Naive thymus-derived CD8-positive, alpha-beta T cell (primary cell): ENCODE measurements at places on chromosomes 7 and 10. TPM values are rescaled to one million over a fixed set of nuclear protein-coding genes. Genes with fewer than 3 reads are reported as not detected.

DNA sequence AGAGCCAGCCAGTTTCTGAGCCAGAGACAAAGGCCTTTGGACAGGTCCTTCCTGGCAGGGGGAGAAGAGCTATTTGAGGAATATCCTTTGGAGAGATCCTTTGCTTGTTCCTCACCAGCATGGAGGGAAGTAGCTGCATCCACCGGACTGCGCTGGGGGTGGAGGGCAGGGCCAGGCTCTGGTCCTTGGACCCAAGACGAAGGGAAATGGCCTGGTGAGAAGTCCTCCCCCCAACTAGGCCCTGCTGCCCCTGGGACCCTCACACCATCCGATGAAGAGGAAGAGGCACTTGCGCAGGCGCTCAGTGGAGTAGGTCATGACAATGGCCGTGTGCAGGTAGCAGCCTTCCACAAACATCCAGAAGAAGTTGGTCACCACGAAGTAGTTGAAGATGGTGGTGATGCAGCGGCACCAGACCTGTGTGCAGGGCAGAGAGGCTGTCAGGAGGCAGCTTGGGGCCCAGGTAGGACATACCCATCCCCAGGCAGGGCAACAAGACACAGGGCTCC, 19.8 kb downstream of the CRHR2 start:
- no peaks in the 10 kb centered on the region for H3K36me3 ChIP-seq
- H3K4me3 ChIP-seq: no peak overlapping the region
- no peaks in the 10 kb centered on the region for H3K4me1 ChIP-seq
- DNase-seq: no peak
- no peak overlapping the region for H3K27ac ChIP-seq
- no peaks in the 10 kb centered on the region for H3K27me3 ChIP-seq

DNA sequence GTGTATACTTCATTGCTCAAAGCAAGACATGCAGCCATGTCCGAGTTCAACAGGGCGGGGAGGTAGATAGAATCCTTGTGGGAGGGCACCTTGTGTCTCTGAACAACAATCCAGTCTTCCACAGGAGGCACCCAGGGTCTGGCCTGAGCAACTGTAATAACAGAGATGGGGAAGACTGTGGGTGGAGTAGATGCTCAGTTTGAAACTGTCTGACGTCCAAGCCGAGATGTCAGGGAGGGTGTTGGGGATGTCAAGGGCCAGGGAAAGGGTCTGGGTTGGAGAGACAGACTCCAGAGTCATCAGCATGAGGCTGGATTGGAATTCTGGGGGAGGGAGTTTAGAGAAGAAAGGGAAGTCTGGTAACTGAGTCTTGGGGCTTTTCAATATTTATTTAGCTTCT, 88.0 kb downstream of the FANK1 start:
- no peak overlapping the region for H3K4me3 ChIP-seq
- no peaks in the 10 kb centered on the region for H3K4me1 ChIP-seq
- H3K27me3 ChIP-seq: peaks cover 4% of the 10 kb centered on the region
- H3K27ac ChIP-seq: no peak overlapping the region
- no peak for DNase-seq
- no peaks in the 10 kb centered on the region for H3K36me3 ChIP-seq

DNA sequence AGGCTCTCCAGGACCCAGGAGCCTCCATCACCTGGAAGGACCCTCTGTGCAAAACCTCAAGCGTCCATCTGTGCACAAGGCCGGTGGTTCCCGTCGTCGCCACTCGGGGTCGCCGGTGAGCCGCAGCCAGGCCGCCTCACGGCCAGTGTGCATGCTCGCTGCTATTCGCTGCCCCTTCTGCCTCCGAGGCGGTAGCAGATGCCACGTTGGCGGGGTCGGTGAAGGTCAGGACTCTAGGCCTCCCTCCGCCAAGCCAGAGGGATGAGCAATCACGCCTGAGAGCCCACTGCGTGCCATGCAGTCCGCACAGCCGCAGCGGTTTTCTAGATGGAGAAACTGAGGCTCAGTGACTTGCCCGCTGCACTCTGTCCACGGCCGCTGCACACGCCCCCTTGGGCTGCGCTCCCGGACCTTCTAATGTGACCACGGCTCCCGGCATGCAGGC, 5.7 kb downstream of the UPK3B start:
- DNase-seq: no peak
- no peak overlapping the region for H3K4me3 ChIP-seq
- H3K27ac ChIP-seq: no peak overlapping the region
- no peaks in the 10 kb centered on the region for H3K4me1 ChIP-seq
- no peaks in the 10 kb centered on the region for H3K36me3 ChIP-seq

DNA sequence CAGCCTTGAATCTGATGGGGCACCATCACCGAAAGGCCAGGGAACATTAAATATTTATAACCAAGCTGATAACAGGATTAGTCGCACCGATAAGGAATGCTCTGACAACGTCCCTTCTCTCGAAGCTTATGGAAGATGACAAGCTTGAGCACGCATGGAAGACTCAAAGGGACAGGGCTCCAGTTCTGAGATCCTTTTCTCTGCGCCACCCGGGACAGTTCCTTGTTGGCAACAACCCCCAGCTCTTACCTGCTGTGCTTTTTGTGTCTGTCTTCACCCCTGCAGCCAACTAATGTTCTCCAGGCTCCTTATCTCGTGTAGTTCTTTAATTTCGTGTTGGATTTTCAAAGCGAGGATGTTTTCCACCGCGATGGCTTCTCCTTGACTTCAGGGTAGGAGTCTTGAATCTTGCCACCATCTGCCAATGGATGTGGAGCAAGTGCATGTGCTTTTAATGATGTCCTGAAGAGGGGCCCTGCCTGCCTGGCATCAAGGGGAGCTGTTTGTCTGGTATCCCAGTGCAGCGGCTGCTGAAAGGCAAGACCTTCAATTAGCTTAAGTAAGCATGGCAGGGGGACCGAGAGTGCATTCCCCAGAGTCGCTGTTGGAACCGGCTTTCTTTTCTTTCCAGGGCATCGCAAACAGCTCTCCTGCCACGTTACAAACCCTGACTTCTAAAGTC, 354 bp upstream of the FERD3L start:
- H3K27me3 ChIP-seq: peaks cover 55% of the 10 kb centered on the region
- H3K4me1 ChIP-seq: no peaks in the 10 kb centered on the region
- H3K36me3 ChIP-seq: no peaks in the 10 kb centered on the region
- DNase-seq: no peak
- H3K27ac ChIP-seq: no peak overlapping the region

DNA sequence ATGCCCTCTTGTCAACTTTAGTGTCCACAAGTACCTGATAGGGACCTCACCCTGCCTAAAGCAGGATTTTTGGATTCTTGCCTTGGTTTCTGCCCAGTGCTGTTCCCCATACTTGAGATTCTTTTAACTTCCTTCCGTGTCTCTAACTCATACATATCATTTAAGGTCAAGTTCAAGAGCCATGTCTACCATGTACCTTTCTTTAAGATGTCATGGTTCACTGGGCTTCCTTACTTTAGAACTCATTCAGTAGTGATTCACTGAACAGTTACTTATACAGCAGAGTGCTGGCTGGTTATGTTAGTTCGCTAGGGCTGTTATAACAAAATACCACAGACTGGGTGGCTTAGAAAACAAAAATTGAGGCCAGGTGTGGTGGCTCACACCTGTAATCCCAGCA, 5.0 kb upstream of the CFAP58 start:
- no peak for DNase-seq
- H3K36me3 ChIP-seq: no peaks in the 10 kb centered on the region
- H3K4me1 ChIP-seq: peaks cover 23% of the 10 kb centered on the region
- no peak overlapping the region for H3K27ac ChIP-seq
- no peaks in the 10 kb centered on the region for H3K27me3 ChIP-seq

- DNase-seq: no peak
- no peak overlapping the region for H3K27ac ChIP-seq
- peaks cover 40% of the 10 kb centered on the region for H3K36me3 ChIP-seq
- H3K4me3 ChIP-seq: no peak overlapping the region
- H3K27me3 ChIP-seq: no peaks in the 10 kb centered on the region
Observed at GRCh38 chr10:119351189-119351588, 143.8 kb downstream of the GRK5 start.

DNA sequence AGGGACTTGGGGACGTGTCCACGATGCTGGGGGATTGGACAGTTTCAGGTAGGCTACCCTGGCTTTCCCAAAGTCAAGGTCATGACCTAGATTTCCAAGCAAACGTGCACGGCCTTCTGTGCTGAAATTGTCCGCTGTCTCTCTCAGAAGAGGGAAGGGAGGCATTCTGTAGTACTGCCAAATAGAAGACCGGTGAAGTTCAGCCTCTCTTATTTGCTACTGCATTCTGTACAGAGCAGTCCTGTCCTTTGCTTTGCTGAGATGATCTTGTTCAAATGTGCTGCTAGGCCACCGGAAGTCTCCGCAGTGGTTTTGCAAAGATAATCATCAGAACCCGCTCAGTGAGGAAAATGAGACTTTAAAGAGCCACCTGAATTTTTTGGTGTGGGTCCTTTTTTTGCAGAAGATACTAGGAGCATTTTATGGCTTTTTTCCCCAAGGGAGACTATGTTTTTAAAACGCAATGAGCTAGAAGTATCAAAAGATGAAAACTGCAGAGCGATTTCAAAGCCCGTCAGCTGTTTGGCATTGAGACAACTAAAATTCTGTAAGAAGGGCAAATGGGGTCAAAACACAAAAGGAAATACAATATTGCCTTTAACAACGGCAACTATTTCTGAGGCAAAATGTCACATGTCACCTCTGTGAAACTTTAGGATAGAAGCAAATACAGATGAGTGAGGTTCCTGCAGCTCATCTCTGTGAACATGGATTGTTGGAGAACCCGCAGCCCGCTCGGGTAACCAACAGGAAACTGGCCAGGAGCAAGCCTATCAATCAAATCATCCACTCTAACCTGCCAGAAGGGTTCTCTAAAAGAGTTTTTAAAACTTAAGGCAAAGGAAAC, 1.3 kb upstream of the NMT2 start:
- H3K4me3 ChIP-seq: peak overlapping the region; percentile 90
- H3K27ac ChIP-seq: peak overlapping the region; percentile 93
- DNase-seq: peak; percentile 68
- no peaks in the 10 kb centered on the region for H3K27me3 ChIP-seq
- peaks cover 29% of the 10 kb centered on the region for H3K4me1 ChIP-seq

The LIMK1 gene
- 14.6 TPM for total RNA-seq

The CUBN gene
- 12.2 TPM for total RNA-seq
